ENCODE measurements at places on chromosomes 12 and 14. TPM values are rescaled to one million over a fixed set of nuclear protein-coding genes. Genes with fewer than 3 reads are reported as not detected.
A peak's percentile ranks its signal among the peaks of the same experiment; 100 is the strongest.

C1RL gene
- total RNA-seq: 20.6 TPM

GRCh38 chr14:54594537-54594936 lies 27.6 kb downstream of the SAMD4A start:
- DNase-seq: no peak

GRCh38 chr12:64801381-64801780 lies 23.1 kb upstream of the TBC1D30 start:
- DNase-seq: no peak

GRCh38 chr14:26597589-26598080 lies at the start of gene NOVA1:
Gene NOVA1, minus strand, starts transcription at chr14:26598033. Its CDS starts 597 bp downstream, at chr14:26597436.
- DNase-seq: peak; percentile 36

- peak; percentile 43 for DNase-seq
These were observed 161.7 kb upstream of the PARP11 start for GRCh38 chr12:4034921-4035320.

DNA sequence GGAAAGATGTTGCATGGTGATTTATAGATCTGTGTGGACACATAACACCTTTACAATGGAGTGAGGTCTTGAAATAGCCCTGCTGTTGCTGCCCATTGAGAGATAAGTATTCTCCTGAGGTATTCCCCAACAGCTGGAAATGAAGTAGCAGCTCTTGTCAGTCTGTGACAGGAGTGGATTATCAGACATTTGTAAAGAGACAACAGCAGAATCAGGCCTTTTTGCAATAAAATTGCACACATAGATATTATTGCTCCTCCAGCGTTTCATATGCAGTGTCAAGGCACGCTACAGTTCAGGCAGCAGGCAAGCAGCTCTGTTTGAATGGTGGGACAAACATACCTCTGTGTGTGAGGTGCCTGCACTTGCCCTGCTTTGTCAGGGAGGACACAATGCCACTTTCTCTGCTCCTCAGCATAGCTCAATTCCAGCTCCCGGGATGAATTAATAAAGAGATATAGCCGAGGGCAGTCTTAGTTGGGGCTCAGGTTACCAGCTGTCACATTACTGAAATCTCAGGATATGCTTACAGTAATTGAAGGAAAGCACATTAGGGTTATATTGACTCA lies 49.4 kb downstream of the BICD1 start:
- no peak for DNase-seq

DNA sequence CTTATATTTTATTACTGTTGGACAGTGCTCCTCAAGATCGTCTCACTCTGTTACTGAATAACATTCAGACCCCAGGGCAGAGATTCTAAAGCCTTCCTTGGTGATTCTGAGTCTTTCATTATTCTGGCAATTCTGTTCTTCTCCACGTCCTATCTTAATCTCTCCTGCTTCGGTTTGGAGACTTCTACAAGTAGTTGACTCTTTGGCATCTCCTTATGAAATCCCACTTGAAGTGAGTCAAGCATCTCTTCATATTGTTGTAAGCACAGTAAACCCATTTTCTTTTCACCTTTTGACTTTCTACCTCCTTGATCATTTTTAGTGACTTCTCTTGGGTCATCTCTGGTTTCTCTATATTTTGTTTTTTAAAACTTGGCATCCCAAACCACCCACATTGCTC lies 132.8 kb downstream of the SAMD4A start:
- DNase-seq: no peak

GRCh38 chr14:75088566-75089373 lies 19.3 kb downstream of the ZC2HC1C start:
- DNase-seq: peak; percentile 25

GRCh38 chr12:105721051-105721825 lies 390.7 kb downstream of the C12orf75 start:
- DNase-seq: no peak

DHRS4L2 gene
- total RNA-seq: 9.7 TPM

DNA sequence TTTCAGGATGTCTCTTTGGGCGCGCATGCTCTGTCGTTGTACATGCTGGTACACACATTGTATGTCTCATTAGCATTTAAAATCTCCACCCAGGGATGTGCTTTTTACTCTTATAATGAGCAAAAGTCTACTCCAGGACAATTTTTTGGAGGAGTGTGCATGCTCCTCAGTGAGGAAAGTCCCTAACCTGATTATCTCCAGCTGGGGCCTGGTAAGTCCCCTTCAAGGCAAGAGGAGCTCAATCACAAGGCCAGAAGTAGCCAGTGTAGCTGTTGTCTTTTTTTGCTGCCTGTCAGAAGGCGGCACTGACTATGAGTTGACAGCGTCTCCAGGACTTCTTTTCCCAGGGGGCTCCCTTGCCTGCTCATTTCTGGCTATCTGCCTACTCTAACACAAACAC lies 218.3 kb upstream of the CNTN1 start:
- no peak for DNase-seq

- peak; percentile 43 for DNase-seq
These were observed 120.3 kb upstream of the SOX5 start for GRCh38 chr12:24069532-24070395.

DNA sequence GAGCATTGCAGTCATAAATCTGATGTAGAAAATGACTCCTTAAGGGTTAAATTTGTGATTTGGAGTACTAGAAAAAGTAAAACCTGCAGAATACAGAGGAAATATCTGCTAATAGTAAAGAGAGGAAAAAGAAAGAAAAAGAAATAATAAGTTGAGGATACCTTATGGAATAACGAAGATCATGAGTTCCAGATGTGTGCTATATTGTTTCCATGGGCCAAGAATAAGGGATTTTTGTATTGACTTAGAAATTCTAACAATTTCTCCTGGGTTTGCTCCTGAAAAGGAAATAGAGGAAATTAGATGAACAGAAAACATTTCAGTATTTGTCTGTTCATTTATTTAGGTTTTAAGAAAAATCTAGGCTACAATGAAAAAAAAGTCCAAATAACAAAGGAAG lies 115.3 kb downstream of the ALG10B start:
- DNase-seq: no peak

DNA sequence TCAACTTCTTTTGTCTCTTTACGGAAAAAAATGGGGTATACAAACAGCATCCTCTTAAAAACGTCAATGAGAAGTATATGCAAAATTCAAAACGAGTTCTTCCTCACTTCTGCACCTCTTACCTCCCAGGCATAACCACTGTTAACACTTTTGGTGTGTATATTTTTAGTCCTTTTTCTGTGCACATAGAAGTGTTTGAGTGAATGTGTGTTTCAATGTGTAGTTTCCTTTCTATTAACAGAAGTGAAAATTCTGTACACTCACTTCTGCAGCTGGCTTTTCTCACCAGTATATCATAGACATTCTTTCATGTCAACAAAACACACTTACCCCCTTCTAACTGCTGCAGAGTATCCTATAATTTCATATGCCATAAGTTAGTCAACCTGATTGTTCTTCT lies 5.4 kb downstream of the UBR7 start:
- DNase-seq: no peak

- DNase-seq: no peak
These were observed 324.4 kb downstream of the PDZRN4 start for GRCh38 chr12:41512497-41512896.

- DNase-seq: no peak
These were observed 221.3 kb downstream of the ANO2 start for GRCh38 chr12:5723711-5724252.

KRT77 gene
- total RNA-seq: not detected

DNA sequence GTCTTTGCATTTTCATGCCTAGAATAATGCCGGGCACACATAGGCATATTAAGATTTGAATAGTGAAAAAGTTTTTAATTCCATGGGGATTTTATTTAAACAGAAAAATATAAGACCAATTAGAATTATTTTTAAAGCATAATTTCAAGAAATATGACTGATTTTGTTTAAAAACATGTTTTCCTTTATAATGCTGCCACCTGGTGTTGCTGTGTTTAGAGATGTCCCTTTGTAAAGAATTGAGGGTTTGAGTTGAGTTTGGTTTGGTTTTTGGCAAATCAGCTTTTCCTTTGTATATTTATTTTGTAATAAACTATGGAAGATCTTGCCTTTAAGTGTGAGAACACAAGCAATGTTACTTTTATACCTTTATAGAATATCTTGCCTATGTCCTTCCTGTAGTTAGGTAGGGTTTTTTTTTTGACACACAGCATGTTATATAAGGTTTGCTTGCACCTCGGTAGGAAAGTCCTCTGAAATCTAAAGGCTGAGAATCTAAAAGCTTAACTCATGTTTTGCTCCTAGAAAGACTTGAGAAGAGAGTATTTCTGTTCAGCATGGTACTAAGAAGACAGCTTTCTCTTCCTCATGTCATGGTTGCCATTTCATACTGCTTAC lies 31.4 kb upstream of the SNAPC1 start:
- DNase-seq: no peak

TSPAN11 gene
- 18.3 TPM for total RNA-seq

DNA sequence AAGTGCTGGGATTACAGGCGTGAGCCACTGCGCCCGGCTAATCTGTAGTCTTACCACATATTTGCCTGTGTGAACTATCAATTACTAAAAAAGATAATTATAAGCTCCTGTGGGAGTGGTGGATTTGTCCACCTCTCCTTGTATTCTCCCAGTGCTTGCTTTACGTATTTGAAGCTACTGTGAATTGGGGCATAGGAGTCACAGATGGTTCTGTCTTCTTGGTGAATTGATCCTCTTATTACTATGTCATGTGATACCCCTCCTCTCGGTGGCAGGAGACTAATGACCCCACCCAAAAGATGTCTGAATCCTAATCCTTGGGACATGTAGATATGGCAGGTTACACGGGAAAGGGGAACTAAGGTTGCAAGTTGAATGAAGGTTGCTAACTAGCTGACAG lies 11.8 kb downstream of the GPR132 start:
- no peak for DNase-seq

DNA sequence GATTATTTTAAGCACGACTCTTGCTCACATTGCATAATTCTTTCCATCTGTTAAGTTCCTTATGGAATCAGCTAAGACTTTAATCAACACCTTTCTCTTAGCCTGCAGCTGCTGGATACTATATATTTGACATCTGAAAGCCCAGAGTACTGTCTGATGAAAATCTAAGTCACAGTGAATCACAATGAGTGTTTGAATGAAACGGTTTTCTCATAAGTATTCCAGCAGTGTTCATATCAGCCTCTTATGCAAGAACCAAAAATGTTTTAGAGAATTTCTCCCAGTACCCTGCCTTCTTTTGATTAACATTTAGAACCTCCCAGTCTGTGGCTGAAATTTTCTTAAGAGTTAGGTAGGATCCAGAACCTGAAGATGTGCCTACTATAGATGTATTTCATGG lies 55.6 kb downstream of the FRMD6 start:
- no peak for DNase-seq

CLEC12A gene
- 1.5 TPM for total RNA-seq

- no peak for DNase-seq
These were observed 138.7 kb upstream of the PZP start for GRCh38 chr12:9346866-9347327.

DNA sequence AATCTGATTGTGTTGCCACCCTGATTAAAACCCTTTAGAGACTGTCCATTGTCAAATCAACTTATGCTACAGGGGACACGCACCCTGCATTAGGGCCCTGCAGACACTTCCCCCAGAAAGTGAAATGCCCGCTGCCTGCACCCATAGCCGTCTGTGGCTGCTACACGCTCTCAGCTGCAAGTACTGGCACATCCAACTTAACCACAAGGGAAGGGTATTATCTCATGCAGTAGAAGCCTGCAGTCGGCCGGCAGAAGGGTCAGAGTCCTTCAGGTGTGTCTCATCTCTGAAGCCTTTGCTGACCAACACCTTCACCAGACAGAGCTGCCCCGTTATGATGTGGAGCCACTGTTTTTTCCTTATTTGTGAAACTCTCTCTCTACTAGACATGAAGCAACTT lies 20.8 kb downstream of the CFAP251 start:
- no peak for DNase-seq

DNA sequence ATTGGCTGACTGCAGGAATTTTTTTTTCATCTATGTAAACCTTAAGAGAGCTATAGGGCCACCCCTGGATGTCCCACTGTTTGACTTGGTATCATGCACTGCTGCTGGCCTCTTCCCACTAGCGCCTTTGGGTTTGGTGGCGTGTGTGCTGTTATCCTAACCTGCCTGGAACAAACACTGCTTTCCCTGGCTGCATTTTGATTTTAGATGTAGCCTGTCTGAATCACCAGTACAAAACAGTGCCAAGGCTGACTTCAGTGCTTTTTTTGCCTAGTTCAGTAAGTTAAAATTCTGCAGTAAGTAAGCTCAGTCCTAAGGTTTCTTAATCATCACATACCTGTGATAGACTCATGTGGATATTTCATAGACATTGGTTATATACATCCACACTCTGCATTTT lies 99.2 kb downstream of the EML1 start:
- no peak for DNase-seq

GRCh38 chr12:133057446-133057845 lies 20.1 kb downstream of the ZNF84 start:
- DNase-seq: no peak

GRCh38 chr14:23028799-23029198 lies 5.9 kb downstream of the PSMB5 start:
- no peak for DNase-seq

DNA sequence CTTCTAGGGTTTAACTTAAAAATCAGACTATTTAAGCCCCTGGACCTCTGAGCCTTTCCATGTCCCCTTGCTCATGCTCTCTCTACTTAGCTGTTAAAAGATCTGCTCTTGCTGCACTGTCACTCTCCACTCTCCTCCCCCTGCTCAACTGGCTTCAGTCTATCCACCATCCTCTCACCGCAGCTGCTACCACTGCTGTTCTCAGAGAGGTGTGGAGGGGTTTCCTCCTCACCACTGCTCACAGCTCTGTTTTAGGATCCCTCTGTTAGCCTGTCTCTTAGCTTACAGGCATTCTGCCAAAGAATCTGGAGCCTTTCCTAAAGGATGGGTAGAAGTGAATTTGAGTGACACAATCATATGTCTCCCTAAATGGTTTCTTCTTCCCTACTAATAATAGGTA lies 43.7 kb upstream of the ATP2B1 start:
- DNase-seq: no peak

DNA sequence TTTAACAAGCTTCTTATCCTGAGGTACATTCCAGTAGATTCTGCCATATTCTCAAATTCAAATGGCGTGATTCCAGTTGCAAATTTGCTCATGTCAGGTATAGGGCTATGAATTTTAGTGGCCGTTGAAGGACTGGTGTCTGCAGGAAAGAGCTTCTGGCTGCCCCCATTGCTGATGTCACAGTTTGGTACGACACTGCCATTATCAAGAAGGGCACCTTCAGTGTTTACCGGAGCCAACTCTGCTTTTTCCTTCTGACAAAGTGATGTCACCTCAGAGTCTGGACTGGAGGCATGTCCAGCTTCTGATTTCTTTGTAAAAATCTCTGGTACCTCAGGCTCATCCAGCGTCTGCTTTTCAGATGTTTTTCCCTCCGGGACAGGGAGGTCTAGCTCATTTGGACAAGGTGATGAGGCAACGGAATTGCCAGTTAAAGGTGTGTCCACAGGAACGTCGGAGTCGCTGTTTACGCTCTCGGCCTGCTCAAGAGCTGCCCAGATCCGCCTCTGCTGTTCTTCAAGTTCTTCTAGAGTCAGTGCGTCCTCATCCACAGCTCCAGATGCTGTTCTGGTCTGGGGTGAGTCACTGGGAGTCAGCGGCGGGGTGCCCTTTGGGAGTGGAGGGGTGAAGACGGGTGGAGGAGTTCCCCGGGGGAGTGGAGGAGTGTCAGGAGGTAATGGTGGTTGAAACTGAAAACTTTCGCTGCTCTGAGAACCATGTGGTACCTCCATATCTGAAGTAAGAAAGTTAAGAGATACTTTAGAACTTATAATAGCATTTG lies 27.0 kb downstream of the ZCCHC8 start:
- no peak for DNase-seq
